ENCODE measurements at places on chromosomes 7 and 10.

DNA sequence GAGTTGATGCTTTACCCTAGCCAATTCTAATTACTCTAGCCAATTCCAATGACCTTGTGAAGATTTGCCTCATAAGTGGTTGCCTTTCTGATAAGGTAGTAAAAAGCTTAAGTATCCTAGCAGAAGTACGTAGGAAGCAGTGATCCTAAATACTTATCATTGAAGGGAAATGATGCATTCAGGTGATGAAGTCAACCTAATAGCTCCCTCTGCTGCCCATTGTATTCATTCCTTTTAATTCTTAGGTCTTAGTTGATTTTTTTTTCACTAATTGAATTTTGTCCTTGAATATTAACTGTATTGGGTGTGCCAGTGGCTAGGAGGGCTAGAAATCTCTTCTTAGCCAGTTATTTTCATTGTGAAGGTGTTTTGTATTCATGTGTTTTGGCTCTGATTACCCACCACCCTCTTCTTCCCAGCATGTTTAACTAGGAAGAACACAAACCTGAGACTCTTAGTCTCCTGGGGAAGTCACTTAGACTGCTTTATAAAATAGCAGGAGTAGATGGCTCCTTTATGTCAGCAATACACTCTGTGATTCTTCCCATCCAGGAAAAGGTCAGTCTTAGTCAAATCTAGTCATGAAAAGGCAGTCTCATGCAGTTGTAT lies 46.3 kb downstream of the PLEKHA8 start:
- no peak for DNase-seq

GRCh38 chr7:2521952-2522591 lies 2.5 kb downstream of the LFNG start:
- DNase-seq, result peak; percentile 72

DNA sequence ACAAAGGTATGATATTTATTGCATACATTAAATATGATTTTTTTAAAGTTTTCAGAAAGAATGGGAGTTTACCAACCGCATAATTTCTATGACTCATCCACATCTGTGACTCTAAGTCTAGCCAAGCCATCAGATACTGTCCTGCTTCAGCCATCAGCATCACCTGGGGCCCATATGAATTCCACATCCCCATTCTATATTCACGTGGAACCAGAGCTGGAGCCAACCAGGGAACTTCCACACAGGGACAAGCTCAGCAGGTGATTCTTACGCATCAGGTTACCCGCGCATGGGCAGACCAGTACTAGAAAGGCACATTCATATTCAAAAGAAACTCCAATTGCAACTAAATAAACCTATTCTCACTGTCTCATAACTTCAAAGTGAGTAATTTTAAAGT lies 817.7 kb upstream of the IGFBP3 start:
- no peak for DNase-seq

- DNase-seq, result no peak
Measured at GRCh38 chr7:82609746-82610145, 166.2 kb upstream of the CACNA2D1 start.

DNA sequence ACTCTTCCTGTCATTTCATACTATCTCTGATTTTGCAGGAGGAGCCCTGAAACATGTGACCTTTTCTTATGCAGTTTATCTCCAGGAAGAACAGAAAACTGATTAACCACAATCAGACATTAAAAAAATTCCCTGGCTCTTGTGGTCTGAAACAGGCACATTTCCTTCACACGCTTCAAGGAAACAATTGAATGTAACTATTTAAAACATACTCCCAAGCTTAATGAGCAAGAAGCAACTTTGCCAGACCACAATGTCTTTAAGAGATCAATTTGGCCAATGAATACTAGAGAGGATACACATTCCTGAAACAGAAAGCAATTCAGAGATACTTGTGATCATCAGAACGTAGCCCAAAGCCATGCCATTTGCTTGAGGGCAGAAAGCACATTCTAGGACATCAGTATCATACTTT lies 65.8 kb downstream of the PIP4K2A start:
- DNase-seq, result no peak
